ENCODE measurements at places on chromosomes 11 and 22.

DNA sequence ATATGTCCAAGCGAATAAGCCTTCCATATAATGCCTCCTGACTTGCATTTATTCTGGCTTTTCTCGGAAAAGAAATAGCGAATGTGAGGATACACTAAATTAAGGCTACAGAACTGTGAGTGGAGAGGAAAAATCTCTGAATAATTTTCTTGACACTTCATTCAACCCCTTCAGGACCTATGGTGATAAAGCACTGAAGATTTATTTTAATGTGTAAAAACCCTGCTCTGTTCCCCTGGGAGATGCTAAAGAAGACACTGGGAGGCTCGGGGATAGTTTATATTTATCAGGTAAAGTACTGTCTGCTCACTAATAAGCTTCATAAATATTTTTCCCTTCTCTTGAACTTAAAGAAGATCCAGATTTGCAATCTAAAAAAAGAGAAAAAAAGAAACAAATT is 895.8 kb downstream of the OPCML start:
- no peak for DNase-seq

- DNase-seq, result no peak
These were observed 19.5 kb upstream of the IGLL5 start for GRCh38 chr22:22867996-22868715.

DNA sequence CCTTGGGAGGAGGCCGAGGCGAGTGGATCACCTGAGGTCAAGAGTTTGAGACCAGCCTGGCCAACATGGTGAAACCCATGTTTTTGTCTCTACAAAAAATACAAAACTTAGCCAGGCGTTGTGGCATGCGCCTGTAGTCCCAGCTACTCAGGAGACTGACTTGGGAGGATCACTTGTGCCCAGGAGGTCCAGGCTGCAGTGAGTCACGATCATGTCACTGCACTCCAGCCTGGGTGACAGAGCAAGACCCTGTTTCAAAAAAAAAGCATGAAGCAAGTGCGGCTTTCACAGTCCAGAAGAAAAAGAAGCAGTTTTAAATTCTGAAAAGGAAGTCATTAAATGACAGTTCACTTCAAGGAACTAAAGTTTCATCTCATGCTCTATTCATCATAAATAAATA is 7.1 kb upstream of the LTO1 start:
- DNase-seq, result no peak

DNA sequence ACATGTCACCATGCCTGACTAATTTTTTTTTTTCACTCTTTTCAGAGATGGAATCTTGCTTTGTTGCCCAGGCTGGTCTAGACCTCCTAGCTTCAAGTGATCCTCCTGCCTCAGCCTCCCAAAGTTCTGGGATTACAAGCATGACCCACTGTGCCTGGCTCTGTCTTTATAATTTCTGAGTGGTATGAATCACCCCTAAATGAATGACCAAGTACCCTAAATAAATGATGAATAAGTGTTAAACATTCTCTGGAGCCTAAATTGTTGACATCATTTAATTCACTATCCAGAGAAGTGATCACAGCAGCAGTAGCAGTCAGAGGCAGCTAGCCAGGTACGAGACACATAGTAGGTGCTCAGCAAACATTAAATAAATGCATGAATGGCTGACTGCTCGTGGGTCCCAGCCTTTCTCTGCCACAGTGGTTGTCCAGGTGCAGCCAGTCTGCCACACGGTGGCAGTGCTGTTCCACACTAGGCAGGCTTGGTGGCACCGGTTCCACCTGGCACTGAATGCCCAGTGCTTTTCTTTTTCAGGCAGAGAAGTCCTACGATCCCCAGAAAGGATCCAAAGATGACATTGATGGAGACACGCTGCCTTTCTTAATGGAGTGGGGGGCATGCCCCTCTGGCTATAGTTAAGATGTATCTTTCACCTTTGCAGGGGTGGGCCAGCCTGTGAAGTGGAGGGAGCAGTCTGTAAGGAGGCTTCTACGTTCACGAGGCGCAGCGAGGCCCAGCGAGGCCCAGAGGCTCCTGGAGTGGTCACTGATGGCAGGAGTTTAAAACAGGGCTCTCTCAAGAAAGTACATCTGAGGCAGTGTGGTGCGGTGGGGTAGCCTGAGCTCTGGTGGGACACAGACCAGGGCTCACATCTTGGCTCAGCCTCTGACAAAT is 8.7 kb upstream of the TTC12 start:
- peak; percentile 86 for DNase-seq

DNA sequence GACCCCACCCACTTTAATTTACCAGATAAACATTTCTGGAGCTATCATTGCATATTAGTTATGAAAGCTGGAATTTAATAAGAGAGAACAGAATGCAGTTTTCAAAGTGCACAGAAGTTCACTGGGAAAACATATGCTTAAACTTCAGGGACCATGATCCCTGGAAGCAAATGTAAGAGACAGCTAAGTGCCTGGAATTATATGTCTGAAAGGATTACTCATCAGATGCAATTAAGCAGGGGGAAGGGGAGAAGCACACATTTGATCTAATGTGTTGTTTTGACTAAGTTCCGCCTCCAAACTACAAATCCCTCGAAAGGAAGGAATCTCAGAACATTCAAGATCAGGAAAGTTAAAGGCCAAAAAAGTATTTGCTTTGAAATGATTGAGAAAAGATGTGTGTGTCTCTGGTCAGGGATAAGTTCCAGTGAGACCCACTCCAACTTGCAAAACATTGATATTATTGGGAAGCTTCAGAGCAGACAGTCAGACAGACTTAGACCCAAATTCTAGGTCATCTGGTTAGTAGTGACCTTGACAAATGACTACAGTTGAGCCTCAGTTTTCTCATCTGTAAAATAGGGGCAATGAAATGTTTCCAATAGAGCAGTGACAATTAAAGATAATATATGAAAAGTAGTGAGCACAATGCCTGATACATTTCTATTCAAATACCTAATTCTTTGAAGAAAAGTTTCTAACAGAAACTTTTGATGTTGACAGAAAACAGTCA is 147.6 kb downstream of the ME3 start:
- DNase-seq, result peak; percentile 59

DNA sequence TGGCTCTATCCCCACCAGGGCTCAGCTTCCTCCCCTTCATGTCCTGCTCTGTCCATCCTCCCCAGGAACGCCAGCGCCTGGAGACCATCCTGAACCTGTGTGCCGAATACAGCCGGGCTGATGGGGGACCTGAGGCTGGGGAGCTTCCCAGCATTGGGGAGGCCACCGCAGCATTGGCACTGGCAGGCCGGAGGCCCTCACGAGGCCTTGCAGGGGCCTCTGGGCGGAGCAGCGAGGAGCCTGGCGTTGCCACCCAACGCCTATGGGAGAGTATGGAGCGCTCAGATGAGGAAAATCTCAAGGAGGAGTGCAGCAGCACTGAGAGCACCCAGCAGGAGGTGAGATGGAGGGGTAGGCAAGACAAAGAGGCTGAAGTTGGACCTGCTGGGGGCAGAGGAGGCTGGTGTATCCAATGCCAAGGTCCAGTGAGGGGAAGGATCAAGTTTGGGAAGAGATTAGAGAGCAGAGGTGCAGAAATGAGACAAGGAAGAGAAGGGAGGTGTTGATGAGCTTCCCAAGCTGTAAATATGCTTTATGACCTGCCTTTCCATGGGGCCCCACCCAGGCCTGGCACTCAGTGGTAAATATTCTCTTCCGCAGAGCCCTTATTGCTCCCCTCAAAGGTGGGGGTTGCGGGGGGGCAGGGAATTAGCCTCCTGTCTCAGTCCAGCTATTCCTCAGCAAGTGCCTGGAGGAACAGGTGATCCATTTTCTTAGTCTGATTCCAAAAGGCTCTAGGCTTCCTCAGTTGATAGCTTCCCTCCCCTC is 23.9 kb downstream of the PHLDB1 start:
- no peak for DNase-seq

DNA sequence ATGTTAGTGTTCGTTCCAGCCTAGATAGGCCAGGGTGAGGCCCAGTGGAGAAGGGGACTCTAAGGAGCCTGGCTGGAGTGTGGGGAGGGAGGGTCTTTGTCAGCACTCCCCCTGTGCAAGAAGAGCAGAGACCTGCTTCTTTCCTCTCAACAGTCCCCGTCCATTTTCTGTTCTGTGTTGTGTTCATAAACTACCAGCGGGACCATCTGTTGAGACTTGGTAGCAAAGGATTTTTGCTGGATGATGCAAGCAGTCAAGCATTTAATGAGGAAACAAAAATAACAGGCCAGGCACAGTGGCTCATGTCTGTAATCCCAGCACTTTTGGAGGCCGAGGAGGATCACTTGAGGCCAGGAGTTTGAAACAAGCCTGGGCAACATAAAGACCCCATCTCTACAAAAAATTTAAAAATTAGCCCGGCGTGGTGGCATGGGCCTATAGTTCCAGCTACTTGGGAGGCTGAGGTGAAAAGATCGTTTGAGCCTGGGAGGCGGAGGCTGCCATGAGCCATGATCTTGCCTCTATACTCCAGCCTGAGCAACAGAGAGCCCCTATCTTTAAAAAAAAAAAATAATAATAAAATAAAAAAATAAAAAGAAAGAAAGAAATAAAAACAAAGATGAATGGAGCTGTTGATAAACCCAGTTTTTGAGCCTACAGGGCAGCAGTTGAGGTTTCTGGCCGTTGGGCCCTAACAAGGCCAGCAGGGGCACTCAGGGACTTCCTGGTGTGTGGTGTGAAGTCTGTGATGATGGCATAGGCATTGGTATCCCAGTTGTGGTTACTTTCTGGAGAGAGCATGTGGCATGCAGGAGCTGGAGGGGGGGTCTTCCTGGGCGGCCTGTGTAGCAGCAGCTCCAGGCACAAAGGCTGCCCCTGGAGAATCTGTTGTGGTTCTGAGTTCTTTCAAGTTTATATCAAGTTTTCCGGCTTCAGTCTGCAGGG is 1.7 kb upstream of the TXNRD2 start:
- peak; percentile 94 for DNase-seq

DNA sequence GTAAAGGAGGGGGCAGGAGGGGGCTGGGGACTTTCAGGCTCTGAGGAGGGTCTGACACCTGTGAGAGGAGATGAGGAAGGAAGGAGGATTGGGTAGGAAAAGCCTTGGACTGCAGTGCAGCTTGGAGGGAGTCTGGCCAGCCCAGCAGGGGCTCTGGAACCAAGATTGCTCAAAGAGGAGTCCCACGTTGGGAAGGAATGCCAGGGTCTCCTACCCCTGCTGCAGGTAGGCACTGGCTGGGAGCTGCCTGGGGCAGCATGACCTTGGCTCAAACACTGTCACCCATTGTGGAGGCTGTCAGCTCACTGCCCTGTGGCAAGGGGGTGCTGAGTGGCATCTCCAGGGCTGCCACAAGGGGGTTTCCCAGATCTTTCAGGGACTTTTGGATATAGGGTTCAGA is 94.5 kb downstream of the RPS6KA4 start:
- DNase-seq, result no peak

- DNase-seq, result no peak
These were observed 235.9 kb upstream of the NARS2 start for GRCh38 chr11:78810559-78811009.

- peak; percentile 56 for DNase-seq
These were observed 24.4 kb downstream of the RTN4R start for GRCh38 chr22:20243537-20244249.

DNA sequence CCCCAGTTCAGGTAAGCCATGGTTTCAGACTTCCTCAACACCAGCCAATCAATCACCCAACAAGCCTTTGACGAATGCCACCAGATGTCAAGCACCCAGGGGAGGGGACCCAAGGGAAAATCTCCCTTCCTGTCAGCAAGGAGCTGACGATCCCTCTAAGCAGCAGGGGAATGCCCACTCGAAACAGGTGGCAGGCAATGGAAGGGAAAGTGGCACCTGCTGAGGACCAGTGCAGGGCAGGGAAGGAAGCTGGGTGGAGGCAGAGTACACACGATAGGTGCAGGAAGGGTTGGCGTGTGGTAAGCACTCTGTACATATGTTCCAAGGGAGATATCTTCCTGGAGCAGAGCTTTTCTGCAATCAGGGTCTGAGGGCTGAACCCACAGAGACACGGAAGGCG is 11.7 kb upstream of the CREB3L1 start:
- DNase-seq, result no peak

GRCh38 chr11:72573855-72574445 is 100.3 kb downstream of the PDE2A start:
- DNase-seq, result no peak

- no peak for DNase-seq
These were observed 296.9 kb downstream of the MN1 start for GRCh38 chr22:27504360-27505253.

- peak; percentile 24 for DNase-seq
These were observed 59.9 kb upstream of the RRAS2 start for GRCh38 chr11:14418801-14419417.

DNA sequence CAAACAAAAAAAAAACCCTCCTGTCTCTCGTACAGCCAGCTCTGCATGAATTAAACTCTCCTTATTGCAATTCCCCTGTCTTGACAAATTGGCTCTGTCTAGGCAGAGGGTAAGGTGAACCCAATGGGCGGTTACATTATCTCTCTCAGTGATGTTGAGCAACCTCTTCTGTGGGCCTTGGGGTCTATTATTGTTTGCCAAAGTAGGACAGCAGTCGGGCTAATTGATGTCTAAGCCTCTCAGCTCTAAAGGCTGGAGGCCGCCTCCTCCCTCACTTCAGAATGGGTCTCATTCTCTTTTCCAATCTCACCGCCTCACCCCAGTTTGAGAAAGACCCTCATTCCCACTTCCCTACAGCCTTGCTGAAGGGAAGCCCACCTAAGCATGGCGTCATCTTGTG is 1.3 kb upstream of the SLC25A45 start:
- peak; percentile 15 for DNase-seq

- no peak for DNase-seq
These were observed 18.7 kb downstream of the CACNG2 start for GRCh38 chr22:36684841-36685240.

GRCh38 chr11:86341382-86341781 is 33.3 kb upstream of the CCDC81 start:
- DNase-seq, result no peak

GRCh38 chr11:124108156-124108555 is 7.1 kb upstream of the VWA5A start:
- peak; percentile 32 for DNase-seq

- no peak for DNase-seq
These were observed 34.0 kb downstream of the BMAL1 start for GRCh38 chr11:13311570-13311969.

GRCh38 chr11:115324581-115325432 is 179.4 kb downstream of the CADM1 start:
- DNase-seq, result peak; percentile 77

GRCh38 chr22:36900880-36901279 is 12.5 kb upstream of the CSF2RB start:
- DNase-seq, result no peak

DNA sequence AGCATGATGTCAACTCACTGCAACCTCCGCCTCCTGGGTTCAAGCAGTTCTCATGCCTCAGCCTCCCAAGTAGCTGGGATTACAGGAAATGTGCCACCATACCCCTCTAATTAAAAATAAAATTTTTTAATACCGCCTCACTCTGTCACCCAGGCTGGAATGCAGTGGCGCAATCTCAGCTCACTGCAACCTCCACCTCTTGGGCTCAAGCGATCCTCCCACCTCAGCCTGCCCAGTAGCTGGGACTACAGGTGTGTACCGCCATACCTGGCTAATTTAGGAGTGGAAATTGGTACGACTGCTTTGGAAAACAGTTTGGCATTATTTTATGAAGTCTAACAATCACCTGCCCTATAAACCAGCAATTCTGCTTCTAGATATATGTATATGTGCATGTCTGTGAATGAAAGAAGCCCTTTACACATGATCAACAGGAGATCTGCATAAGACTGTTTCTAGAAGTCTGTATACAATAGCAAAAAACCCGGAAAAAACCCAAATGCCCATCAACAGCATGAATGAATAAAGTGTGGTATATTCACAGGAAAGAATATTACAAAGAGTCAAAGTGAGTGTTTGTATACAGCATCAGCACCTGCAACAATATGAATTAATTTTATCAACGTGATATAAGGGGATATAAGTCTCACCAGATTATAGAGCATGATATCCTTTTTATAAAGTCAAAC is 16.0 kb downstream of the SLC35F2 start:
- DNase-seq, result no peak

All from adipocyte (in vitro differentiated cells).